ENCODE measurements at places on chromosomes 2 and 18. TPM values are rescaled to one million over a fixed set of nuclear protein-coding genes. Genes with fewer than 3 reads are reported as not detected.

PAX8 gene
- 0.73 TPM for total RNA-seq

NYAP2 gene
- total RNA-seq = 0.11 TPM

GPR55 gene
- 1.5 TPM for total RNA-seq

IL1F10 gene
- total RNA-seq = not detected

- peak; percentile 57 for DNase-seq
These were observed 91.6 kb upstream of the MGAT4A start for GRCh38 chr2:98822301-98823164.

GRCh38 chr2:66437691-66438497 lies 3.0 kb downstream of the MEIS1 start:
- no peak for DNase-seq

GRCh38 chr2:68901199-68901514 lies 30.0 kb upstream of the BMP10 start:
- DNase-seq = no peak

DNA sequence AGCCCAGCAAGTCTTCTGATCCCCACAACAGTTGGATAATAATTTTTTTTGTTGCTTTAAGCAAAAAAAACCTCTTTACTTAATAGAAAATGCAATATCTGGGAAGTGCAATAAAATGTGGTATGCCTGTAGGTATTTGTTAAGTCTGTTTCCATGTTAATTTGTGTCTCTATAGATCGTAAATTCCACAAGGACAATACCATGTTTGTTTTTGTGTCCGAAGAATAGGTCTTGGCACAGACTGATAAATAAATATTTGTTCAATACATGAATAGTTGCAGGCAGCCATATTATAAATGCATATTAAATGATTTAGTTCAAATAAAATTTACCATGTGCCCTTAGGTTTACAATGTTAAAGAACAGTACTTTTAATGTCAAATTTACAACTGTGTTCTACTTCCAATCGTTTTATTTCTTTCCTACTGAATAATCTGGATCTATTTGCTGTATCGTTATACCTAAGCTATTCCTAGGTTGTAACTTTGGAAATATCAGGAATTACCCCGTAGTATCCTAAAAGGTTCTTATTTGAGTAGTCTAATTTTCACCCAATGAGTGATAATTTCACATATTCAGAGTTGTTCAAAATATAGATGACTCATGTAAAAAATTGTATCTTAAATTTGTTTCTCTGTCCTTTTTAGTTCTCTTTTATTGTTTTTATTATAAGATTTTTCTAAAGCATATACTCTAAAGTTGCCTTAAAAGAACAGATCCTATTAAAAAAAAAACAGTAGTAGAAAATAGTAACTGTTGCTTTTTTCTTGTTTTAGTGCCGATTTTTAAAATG lies 151.8 kb downstream of the EHBP1 start:
- no peak for DNase-seq
